ENCODE measurements at places on chromosomes 3 and 15.

DNA sequence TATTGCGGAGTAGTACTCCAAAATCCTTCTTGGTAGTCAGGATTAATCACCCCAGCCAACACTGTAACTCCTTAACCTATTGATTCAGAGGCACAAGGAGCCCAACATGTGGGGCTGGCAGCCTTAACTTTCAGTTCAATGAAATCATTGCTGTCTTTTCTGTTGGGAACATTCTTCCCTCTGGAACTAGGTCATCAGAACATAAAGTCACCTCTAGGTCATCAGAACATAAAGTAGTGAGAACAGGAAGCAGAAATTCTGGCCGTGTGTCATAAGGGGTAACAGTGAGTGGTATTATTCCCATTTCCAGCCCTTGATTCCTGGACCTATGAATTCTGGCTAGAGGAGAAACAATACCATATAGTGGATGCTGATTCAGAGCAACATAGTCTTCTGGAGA is 71.5 kb upstream of the TNIK start:
- DNase-seq = no peak

DNA sequence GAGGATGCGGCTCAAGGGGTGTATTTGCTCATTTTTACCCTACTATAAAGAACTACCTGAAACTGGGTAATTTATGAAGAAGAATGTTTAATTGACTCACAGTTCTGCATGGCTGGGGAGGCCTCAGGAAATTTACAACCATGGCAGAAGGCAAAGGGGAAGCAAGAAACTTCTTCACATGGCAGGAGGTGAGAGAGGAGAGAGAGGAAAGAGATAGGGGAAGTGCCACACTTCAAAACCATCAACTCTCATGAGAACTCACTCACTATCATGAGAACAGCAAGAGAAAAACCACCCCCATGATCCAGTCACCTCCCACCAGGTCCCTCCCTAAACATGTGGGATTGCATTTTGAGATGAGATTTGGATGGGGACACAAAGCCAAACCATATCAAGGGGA is 192.7 kb downstream of the DIPK2A start:
- no peak for DNase-seq

GRCh38 chr3:17166369-17166768 is 281.6 kb downstream of the PLCL2 start:
- no peak for DNase-seq

DNA sequence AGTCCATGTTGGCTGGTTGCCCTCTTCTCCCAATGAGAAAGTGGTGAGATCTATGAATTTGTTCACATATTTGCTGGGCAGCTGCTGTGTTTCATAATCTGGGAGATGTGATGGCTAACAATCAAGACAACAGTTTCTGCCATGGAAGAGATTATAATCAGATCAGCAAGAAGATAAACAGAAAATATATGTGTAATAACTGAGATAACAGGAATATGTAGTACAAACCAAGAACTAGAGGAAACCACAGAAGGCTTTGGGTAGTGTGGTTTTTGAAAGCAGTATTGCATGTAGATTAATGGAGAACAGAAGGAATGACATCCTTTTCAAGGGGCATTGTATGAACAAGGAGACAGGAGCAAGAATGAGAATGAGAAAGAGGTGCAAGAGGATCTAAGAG is 12.2 kb upstream of the CSTA start:
- DNase-seq = no peak

DNA sequence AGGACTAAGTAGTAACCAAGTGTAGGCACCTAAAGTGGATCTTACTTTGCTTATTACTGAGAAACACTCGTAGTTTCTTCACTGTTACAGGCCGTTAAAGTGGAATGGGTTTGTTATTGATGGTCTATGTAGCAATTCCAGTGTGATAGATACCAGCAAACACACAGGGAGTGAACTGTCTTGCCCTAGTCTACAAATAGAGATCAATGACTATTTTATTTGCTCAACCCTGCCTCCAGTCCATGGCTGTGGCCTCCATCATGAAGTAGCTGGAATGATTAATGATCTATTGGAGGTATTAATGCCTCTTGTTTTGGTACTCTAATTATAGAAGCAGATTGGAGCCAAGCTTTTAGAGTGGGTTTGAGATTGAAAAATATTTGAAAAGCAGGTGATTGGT is 362.7 kb upstream of the AZI2 start:
- no peak for DNase-seq

- DNase-seq = no peak
Measured at GRCh38 chr3:16480861-16481545, 32.5 kb downstream of the RFTN1 start.

DNA sequence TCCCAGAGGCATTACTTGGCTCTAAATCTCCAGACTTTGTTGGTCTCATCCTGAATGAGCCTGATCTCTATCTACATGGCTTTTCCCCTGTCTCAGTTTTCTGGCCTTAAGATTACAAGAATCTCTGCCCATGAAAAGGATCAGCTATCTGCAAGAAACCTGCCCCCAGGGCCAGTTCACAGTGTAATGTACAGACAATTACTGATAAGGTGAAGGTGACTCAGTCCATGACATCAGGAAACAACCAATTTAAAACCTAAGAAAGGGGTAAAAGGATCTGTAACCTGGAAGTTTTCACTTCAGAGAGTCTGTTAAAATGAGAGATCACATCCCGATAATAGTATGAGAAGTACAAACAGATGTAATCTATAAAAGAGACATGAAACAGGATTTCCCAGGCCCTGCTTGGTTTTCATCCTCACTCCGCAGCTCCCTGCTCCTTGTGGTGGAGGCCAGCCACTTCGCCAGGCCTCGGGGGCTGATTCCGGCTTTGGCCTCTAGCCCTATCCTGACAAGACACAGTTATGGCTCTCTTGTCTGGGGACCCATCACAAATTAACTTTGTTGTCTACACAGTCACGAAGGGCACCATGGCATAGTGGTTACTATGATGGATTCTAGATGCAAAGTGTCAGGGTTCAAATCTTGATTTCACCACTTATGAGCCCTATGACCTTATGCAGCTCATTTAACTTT is 136.9 kb downstream of the THSD4 start:
- DNase-seq = no peak

- no peak for DNase-seq
Measured at GRCh38 chr3:172352786-172353185, 95.5 kb downstream of the GHSR start.

GRCh38 chr15:41648097-41648496 is 12.1 kb upstream of the MGA start:
- no peak for DNase-seq

GRCh38 chr3:31219131-31219843 is 313.4 kb upstream of the STT3B start:
- no peak for DNase-seq

DNA sequence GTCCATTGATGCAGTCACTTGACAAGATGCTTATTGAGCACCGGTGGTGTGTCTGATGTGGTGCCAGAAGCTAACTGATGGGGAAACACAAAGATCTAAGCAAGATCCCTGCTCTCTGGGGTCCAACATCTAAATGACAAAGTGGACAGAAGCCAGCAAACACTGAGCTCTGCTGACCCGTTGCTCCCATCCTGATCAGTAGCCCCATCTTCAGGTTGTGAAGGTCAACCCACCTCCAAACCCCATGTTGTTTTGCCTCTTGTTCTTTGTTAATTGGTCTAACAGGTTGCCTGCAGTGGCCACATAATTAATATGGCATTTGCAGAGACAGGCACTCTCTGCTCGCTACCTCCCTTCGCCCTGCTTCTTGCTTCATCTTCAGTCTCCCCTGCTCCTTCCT is 21.5 kb upstream of the GLCE start:
- DNase-seq = no peak

- DNase-seq = no peak
Measured at GRCh38 chr3:157782236-157782635, 279.0 kb upstream of the VEPH1 start.

GRCh38 chr3:5245927-5246326 is 58.4 kb downstream of the EDEM1 start:
- no peak for DNase-seq

DNA sequence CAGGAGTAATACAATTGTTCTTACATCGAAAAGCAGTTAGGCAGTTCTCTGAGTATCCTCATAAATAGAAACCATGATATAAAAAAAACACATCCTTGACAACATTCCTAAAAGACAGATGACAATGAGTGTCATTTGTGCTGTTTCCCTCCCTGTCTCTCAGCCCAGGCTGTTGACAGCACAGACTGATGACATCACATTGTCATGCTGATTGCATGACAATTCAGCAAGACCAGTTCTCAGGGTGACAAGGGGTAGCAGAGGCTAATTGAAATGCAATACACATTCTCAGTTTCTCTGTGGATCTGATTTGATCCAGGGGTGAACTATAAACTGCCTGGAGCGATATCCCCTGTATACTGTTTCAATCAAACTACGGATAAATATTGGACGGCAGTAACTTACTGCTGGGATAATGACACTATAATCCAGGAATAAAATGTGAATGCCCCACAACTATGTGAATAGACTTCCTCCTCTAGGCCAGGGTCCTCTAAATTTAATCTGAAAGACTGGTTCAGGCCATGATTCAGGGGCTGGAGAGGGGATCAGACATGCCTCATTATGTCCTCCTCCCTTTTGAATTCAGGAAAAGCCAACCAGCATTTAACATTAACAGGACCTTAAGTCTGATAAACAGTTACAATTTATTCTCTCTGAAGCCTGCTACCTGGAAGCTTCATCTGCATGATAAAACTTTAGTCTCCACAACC is 16.7 kb upstream of the EIF1B start:
- no peak for DNase-seq

DNA sequence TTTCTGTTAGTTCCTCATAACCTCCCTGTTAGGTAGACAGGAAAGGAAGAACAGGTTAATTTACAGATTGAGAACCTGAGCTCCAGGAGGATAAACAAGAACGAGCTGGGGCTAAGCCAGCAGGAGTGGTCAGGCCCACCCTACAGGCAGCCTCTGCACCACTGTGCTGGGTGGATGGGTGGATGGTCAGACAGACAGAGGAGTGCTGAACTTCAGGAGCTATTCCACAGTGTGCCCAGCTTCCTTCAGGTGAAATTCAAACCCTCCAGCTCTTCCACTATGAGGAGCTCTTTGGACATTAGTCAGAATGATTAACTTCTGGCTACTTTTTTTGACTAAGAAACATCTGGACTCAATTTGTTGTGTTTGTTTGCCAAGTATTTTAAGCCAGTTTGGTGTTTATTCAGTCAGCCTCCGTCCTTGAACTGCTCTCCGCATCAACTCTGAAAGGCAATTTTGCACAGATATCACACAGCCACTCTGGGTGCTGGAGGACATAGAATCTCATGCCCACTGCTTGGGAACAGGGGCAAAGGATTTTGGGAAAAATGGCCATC is 361.9 kb downstream of the CLSTN2 start:
- DNase-seq = no peak
